ENCODE measurements at places on chromosomes 1 and 21.

GRCh38 chr1:24443241-24443656, 27.6 kb downstream of the NIPAL3 start:
- DNase-seq, result no peak

DNA sequence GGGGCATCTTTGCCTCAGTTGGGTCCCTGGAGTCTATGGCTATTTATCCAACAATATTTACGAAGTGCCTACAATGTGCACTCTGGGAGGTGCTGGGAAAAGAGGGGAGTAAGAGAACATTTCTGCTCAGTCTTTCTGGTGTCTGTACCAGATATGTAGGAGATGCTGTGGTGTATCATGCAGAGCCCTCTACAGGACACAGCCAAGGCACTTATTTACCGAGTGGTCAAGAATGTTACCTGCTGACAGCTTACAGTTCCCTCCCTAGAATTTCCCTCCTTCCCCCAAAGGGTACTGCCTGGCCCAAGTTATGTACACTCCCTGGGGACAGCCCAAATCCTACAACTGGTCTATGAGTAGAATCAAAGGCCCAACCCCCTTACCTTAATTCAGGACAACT, 177.7 kb downstream of the C1orf94 start:
- no peak for DNase-seq

DNA sequence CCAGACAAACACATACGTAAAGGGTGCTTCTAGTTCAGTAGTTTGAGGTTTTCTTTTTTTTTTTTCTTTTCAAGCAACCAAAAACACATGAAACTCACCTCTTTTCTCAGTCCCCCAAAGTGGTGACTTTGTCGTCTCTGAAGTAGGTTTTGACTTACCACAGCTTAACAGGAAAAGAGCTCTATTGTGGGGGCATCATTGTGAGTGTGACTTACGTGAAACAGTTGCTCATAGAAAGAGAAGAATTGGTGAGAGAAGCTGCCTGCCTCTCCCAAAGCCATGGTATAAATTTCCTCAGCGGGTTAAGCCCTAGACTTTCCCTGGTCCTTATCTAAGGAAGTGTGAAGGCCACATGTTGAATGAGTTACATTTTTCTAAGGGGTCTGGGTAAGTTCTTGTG, 11.9 kb downstream of the FASLG start:
- DNase-seq, result no peak

DNA sequence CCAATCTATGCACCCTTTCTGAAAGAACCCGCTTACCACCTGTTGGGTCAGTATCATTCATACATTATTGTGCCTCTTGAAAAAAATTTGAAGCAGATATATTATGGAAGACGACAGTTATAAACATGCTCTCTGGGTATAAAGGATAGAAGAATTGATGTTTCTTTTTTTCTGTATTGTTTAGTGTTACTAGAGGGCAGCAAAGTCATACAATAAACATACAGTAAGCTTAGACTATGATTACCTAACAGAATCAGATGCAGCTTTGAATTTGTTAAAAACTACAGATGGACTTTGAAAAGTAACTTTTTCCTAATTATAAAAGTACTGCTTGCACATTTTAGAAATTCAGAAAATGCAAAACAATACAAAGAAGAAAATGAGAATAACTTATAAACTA, 11.1 kb upstream of the PAXBP1 start:
- no peak for DNase-seq

DNA sequence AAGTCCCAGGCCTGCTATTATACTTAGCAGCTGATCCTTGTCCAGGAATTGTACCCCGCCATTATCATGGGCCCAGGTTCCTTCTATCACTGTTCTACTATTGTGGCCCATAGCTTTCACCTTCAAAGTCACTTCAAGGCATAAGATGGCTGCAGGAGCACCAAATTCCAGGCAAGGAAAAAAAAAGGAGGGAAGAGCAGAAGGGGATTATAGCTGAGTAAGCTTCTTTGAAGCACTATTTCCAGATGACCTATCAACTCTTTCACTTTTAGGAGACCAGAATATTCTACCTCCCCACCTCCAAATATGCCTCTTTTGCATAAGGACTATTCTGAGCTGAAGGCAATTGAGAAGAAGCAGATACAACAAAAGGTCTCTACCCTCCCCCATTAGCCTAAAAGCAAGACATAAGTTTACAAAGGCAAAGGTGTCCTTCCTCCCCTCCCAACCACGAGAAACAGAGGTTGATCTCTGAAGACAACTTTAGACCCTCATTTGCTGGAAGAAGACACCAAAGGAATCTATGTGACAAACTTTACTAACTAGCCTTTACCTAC, 41.8 kb downstream of the PTAFR start:
- DNase-seq, result no peak

DNA sequence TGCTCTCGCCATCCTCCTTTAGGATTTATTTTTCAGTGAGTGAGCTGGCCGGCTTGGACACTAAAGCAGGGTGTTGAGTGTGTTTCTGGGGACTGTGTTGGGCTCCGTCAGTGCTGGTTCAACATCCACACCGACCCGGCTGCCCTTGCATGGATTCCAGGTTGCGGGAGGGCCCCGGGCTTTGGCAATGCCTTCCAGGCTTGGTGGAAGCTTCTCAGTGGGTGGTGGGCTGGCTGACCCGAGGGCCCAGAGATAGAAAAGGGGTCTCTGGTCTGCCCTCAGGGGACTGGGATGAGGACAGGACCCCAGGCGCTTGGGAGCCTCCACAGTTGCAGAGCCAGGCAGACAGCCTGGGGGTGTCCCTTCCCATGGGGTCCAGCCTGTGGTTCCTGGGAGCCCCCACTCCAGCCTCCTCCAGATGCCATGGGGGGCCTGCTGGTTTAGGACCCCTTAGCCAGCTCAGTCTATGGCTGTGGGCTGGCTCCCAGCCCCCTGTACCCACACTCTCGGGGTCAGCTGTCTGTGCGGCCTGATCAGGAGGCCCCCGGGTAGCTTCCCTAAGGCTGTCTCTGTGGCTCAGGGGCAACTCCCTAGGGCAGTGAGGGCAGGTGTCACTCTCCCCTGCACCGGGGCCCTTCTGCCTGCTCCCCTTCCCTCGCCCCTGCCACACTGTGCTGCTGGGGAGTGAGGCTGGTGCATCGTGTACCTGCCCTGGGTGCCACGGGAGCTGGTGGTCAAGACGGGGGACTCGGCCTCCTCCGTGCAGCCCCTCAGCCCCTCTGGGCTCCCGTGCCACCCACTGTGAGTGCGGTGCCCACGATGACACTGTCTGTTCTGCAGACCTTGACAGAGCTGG, 16.5 kb downstream of the PDXK start:
- no peak for DNase-seq

- DNase-seq, result no peak
These were observed 260.6 kb upstream of the ESRRG start for GRCh38 chr1:216983823-216984222.

GRCh38 chr1:45304311-45305081, 22.2 kb upstream of the HPDL start:
- no peak for DNase-seq

DNA sequence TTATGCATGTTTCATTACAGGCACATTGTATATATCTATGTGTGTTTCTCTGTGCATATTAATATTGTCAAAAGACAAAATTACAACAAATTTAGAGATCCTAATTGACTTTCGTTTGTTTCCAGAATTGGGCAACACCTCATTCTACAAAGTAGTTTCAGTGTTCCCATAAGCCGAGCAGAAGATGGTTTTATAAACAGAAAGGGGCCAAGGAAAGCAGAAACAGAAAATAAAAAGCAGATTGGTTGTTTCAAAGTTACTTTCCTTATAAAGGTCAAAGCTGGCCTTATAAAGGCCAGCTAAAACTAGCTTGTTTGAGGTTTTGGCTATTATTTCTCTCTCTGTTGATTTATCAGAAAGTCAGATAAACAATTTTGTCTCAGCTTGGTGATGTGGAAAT, 116.2 kb upstream of the FGGY start:
- DNase-seq, result no peak

DNA sequence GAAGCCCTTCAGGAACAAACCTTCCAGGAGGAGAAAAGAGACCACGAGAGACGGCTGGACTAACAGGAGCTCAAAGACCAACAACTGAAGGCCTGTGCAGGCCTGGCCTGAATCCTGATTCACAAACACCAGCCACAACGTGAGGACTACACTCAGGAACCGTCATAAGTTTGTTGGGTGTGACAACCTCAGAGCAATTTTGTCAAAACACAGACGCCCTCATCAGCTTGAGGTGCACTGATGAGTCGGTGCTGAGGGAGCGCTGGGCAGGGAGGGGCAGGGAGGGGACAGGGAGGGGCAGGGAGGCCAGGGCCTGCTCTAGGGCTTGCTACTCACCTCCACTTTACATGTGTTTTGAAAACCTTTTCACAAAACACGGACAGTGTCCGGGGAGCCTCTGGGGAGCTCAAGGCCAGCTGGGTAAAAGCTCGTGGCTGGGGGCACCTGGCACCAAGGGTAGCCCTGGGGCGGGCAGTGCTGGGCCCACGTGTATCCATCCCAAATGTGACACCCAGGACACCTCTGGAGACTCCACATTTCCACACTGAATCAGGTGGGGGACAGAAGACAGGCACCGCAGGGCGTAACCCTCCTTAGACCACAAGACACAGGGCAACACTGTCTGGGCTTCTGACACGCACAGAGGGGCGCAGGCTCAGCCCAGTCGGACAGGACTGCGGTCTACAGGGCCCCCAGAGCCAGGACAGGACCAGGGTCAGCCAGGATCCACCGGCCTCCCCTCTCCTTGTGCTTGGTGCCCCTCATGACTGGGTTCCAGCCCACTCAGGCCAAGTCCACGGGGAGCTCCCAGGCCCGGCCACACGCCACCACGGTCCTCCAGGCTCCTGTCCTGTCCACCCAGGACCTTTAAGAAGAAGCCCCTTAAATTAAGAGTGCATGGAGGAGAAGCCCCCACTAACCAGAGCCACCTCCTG, 16.5 kb downstream of the LSS start:
- no peak for DNase-seq

DNA sequence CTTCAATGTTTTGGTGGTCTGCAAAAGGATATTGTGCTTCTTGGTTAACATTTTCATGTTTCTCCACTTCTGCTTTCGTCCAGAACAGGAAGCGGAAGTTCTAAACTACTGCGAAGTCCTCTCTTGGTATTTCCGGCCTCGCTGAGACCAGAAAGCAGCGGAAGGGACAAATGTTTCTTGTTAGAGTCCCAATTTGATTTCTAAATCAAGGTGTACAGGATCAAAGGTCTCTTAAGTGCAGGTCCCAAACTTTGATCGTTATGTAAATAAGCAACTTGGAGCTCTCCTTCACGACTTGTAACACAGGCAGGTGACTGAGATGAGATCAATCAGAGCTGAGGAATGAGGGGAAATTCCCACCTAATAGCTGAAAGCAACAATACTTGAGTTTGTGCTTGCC, 40.1 kb upstream of the HMCN1 start:
- no peak for DNase-seq

DNA sequence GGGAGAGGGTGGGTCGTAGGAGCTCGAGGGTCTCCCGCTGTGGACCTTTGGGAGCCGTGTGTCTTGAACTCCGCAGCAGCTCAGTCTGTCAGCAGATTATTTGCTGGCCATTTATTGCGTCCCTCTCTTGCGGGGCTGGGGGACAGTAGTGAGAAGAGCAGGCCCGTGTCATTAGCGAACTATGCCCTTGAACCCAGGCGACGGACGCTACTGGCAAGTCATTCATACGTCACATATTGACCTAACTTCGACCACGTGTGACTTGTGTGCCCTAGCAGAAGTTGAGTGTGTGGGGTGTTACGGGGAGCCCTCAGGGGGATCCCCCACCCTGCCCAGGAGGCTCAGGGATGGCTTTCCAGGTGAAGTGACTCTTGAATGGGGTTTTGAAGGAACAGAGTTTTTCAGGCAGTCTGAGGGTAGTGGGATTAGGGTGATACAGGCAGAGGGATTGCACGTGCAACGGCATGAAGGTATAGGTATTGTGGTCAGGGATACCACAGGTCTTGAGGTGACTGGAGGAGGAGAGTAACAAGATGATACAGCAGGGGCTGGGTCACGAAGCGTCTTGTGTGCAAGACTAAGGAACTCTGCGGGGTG, 13.0 kb downstream of the RCC1 start:
- no peak for DNase-seq

DNA sequence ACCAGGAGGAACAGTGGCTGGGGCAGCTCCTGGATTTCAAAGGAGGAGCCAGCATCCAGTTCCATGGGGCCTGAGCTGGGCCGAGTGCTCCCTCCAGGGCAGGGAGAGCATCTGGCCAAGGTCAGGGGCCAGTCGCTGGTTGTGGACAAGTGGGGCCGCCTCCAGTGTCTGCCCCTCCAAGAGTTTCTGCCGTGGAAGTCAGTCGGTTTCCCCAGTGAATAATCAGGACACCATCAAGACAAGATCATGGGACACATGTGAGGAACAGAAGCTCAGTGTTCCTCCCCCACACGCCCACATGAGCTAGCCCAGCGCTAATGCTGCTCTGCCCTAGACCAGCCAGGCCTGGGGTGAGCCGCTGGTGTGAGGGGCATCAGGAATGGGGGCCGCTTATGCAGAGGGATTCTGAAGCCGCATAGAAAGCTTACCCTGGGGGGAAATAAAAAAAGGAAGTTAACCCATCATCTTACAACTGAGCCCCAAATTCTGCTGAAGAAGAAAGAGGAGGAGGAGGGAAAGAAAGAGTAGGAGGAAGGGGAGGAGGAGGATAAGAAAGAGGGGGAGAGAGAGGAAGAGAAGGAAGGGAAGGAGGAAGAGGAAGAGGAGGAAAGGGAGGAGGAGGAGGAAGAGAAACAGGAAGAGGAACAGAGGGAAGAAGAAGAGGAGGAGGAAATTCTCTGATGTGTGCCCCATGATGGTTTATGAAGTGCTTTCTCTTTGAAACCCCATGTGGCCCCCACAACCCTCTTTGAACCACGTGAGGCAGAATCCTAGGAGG, 198.4 kb downstream of the MATN1 start:
- DNase-seq, result no peak

GRCh38 chr1:225694151-225694603, 41.3 kb upstream of the ENAH start:
- DNase-seq, result no peak

- DNase-seq, result no peak
These were observed 123.0 kb downstream of the PCBP3 start for GRCh38 chr21:45766501-45766900.

DNA sequence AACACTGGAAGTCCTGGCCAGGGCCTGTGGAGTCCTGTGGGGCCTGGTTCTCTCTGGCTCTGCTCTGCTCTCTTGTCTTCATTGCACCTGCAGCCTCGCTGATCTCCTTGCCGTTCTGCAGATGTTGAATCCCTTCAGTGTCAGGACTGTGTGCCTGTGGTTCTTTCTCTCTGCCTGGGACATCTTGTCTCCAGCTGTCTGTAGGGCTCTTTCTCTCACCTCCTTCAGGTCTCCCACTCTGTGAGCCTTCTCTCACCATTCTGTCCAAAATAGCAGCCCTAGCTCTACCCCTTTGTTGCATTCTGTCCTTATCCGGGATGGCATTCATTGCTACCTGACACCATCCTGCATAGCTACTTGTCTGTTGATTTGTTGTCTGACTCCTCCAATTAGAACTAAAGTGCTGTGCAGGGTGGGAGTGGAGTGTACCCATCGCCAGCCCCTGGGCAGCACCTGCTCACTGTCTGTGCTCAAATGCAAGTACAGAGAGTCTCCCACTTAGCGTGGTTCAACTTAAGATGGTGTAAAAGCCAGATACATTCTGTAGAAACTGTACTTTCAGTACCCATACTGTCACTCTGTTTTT, 8.9 kb downstream of the PGBD2 start:
- no peak for DNase-seq
